ENCODE measurements at places on chromosomes 2 and 18.

GRCh38 chr2:231985823-231986261, 24.3 kb downstream of the DIS3L2 start:
- no peak for DNase-seq

- DNase-seq = peak; percentile 4
Measured at GRCh38 chr2:147222506-147222905, 622.3 kb upstream of the ACVR2A start.

GRCh38 chr2:16664052-16664731, 1.4 kb downstream of the CYRIA start:
- peak; percentile 47 for DNase-seq

DNA sequence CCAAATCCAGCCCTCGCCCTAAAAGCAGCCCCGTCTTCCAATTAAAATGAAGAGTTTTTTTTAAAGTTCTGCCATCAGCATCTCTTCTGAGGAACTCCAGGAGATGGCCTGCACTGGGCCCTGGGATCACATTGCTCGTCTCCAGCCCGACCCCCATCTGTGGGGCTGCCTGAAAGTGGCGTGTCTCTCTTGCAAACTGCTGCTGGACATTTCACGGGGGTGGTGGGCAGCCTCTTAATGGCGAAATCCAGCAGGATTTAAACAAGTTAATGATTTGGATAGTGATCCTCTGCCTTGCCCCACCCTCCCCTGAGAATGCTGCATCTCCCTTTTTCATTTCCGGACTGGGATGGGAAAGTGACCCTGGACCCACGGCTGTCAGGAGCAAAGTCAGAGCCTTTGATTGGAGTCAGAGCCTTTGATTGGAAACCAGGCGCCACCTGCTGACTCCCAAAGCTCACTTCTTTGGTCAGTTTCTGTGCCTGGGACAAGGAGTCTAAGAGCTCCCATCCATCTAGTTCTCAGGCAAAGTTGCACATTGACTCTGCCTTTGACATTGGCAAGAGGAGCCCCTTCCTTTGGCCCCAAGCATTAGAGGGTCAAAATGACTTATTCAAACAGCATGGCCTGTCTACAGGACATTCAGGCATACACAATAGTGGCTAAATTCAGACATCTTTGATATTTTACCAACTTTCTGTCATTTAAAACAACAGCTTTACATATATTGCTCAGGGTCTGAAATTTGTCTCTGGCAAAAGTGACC, 155.2 kb downstream of the SH3BP4 start:
- peak; percentile 48 for DNase-seq
